ENCODE measurements at places on chromosomes 3 and 15. TPM values are rescaled to one million over a fixed set of nuclear protein-coding genes. Genes with fewer than 3 reads are reported as not detected.

DNA sequence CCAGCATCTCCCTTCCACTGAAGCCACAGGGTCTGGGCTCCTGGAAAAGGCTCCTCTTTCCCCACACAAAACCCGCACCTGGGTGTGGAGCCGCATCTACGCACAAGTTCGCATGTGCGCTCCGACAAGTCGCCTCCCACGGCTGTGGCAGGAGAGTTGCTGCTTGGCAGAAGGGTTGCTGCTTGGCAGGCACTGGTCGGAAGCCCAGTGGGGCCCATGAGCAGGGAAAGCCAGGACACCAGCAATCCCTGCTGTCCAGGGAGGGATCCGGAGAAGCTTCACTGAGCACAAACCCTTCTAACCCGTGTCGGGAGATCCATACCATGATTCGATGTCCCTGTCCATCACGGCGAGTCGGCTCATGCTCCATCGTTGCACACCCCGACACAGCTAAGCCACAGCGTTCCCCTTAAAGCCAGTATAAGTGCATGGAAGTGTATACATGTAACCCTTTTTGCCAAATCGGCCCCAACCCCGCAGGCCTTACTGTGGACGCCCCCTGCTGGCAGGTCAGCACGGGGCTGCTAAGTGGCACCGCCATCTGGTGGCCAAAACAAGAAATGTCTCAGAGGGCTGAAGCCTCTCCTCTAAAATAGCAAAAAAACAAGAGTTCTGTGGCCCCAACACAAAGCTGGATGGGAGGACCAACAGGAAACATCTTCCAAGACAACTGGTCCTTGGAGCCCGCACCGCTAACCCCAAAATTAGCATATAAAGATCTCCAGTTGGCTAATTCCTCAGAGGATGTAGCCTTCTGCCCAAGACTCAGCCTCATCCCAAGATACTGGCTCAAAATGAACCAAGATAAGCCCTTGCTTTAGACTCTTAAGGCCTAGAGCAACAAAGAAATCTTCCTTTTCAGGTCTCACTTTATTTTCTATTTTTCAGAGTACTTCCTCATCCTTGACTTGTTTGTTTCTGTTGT is 8.3 kb downstream of the ANKRD63 start:
- no peak overlapping the region for H3K27ac ChIP-seq
- peak; percentile 74 for DNase-seq
- no peaks in the 10 kb centered on the region for H3K36me3 ChIP-seq
- no peak overlapping the region for H3K4me3 ChIP-seq

DNA sequence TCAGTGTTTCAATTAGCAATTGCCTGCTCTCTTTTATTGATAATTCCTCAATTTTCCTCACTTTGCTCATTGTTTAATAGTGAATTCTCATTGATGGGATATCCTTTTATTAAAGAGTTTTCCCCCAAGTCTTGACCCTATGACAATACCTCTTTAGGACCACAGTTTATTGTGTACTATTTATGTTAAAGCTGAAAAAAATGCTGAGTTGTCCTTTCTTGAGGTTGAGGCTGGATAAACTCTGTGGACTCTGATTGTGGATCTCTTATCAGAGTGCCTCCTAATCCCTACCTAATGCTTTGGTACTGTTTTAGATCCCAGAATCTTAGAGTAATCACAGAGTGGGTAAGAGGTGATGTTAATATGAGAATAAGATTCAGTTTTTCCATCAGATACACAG is 416.3 kb upstream of the GBE1 start:
- no peak for DNase-seq
- H3K27me3 ChIP-seq, result no peaks in the 10 kb centered on the region
- no peak overlapping the region for H3K27ac ChIP-seq
- no peaks in the 10 kb centered on the region for H3K36me3 ChIP-seq

- H3K36me3 ChIP-seq, result no peaks in the 10 kb centered on the region
- H3K27me3 ChIP-seq, result no peaks in the 10 kb centered on the region
- no peak overlapping the region for H3K4me3 ChIP-seq
- no peak overlapping the region for H3K27ac ChIP-seq
Observed at GRCh38 chr15:99631255-99631654, 65.5 kb downstream of the MEF2A start.

DNA sequence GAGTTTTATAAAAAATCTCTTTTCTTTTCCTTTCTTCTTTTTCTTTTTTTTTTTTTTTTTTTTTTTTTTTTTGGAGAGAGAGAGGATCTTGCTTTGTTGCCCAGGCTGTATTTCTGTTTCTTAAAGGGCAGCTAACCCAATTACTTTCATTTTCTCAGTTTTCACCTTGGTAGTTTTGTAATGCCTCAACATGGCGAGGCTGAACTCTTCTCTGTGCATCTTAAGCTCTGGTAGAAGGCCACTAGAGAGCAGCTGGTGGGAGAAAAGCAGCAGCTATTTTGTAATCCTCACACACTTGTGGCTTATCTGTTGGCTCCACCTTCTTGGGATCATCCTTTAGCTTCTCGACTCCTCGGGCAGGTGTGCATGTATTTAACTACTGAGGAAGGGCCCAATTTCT is 152.2 kb upstream of the MEIS2 start:
- H3K36me3 ChIP-seq, result no peaks in the 10 kb centered on the region
- DNase-seq, result no peak
- no peak overlapping the region for H3K27ac ChIP-seq
- no peaks in the 10 kb centered on the region for H3K27me3 ChIP-seq
- H3K4me1 ChIP-seq, result peaks cover 5% of the 10 kb centered on the region

DNA sequence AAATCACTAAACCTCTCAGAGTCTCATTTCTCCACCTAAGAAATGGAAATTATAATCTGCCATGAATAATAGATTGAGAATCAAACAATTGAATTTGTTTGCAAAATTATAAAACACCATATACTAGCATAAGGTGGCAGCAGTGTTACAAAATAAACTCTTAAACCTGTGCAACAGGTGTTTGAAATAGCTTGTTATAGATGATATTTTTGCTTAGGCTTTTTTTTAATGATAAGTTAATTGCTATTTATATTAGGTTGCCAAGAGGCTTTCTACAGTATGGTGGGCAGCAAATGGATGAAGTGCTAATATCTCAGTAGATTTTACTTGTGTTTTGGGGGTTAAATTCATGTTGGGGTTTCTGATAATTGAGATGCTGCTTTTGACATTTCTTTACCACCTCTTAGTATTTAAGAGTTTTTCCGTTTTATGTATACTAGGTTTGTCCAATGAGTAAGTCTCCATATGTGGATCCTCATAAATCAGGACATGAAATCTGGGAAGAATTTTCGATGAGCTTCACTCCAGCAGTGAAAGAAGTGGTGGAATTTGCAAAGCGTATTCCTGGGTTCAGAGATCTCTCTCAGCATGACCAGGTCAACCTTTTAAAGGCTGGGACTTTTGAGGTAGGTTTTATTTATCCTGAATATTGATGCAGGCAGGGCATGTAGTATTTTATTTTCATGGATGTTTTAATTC is 19.6 kb downstream of the NR1D2 start:
- H3K27me3 ChIP-seq, result no peaks in the 10 kb centered on the region
- no peak for DNase-seq
- H3K4me1 ChIP-seq, result no peaks in the 10 kb centered on the region
- peaks cover 2% of the 10 kb centered on the region for H3K36me3 ChIP-seq

GRCh38 chr15:66098022-66098363 is 155.6 kb downstream of the MEGF11 start:
- no peak for DNase-seq
- H3K27me3 ChIP-seq, result no peaks in the 10 kb centered on the region
- H3K4me1 ChIP-seq, result no peaks in the 10 kb centered on the region
- no peak overlapping the region for H3K4me3 ChIP-seq
- H3K27ac ChIP-seq, result no peak overlapping the region

GRCh38 chr15:63870487-63871209 is 36.9 kb upstream of the HERC1 start:
- no peak overlapping the region for H3K27ac ChIP-seq
- no peaks in the 10 kb centered on the region for H3K36me3 ChIP-seq
- peaks cover 16% of the 10 kb centered on the region for H3K4me1 ChIP-seq
- no peak overlapping the region for H3K4me3 ChIP-seq
- peak; percentile 74 for DNase-seq
- no peaks in the 10 kb centered on the region for H3K27me3 ChIP-seq

DNA sequence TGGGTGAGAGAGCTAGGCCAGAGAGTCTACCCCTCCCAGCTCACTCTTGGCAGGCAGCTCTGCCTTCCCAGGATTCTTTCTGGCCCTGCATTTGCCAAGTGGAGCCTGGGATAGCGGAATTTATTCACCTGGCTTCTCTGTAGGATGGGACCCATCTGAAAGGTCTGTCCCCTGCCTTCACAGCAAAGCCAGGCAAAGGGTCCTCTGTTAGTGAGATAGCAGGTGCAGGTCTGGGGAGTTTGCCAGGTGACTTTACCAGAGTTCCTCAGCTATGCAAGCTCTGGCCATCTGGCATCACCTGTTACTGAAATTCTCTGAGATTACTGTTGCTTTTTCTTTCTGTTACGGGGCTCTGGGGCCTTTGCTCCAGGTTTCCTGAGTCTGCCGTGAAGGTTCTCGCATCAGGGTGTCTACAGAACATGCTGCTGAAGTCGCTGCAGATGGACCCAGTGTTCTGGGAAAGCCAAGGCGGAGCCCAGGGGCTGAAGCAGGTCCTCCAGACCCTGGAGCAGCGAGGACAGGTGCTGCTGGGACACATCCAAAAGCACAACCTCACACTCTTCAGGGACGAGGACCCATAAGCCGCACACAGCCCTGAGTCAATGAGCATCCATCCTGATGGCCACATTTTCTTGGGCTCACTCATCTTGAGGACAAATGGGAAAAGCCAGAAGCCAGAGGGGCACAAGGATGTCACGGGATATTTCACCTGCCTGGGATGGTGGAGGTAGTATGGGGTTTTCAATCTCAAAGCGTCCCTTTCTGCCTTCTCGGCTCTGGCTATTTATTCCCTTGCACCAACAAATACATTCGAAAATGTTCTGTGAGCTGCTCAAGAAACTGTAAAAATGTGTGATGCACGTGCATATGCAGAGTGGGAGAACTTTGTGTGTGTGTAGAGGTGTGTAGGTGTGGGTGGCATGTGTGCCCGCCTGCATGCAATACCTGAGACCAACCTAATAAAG is 49.8 kb downstream of the POMGNT2 start:
- H3K27ac ChIP-seq, result no peak overlapping the region
- H3K27me3 ChIP-seq, result 0 out of 2 replicates have a peak, but pooled peaks cover 1% of the 10 kb centered on the region
- H3K4me1 ChIP-seq, result no peaks in the 10 kb centered on the region
- H3K4me3 ChIP-seq, result no peak overlapping the region

DNA sequence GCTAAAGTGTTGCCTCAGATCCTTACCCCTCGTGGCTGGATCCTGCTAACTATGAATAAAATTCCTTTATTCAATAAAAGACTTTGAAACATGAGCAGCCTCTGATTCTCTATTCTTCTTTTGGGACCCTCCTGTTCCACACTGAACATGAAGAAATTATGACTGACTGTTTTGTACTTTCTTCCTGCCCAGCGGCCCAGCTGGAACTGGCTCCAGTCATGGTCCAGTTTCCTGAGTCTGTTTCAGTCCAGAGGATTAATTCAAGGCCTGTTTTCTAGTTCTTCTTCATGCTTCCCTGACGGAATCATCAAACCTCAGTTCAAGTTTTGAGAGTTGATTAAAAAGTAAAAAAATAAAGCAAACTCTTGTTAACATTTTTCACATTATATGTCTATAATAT is 52.6 kb upstream of the CP start:
- DNase-seq, result no peak
- H3K4me1 ChIP-seq, result peaks cover 12% of the 10 kb centered on the region
- H3K36me3 ChIP-seq, result no peaks in the 10 kb centered on the region
- no peak overlapping the region for H3K27ac ChIP-seq
- no peaks in the 10 kb centered on the region for H3K27me3 ChIP-seq
- H3K4me3 ChIP-seq, result no peak overlapping the region

GRCh38 chr15:76840830-76841460 is 64.2 kb downstream of the SCAPER start:
- H3K27ac ChIP-seq, result no peak overlapping the region
- H3K4me3 ChIP-seq, result no peak overlapping the region
- peak; percentile 11 for DNase-seq
- H3K27me3 ChIP-seq, result no peaks in the 10 kb centered on the region
- no peaks in the 10 kb centered on the region for H3K4me1 ChIP-seq
- H3K36me3 ChIP-seq, result no peaks in the 10 kb centered on the region

DNA sequence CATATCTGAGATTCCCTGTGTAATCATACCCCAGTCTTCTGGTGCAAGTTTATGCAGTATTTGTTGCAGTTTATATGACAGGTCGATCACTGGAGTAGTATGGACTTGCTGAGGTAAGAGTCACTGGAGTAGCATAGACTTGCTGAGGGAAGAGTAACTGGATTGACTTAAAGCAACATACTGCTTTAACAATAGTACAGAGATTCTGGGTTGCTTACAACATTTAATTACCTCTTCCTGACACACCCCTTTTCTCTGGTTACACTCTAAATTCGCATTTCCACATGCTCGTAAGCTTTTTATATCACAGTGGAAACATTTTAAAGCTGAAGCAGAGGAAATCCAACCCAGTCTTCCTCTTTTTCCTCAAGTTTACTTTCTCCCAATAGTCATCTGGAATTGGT is 11.8 kb downstream of the AAGAB start:
- no peaks in the 10 kb centered on the region for H3K36me3 ChIP-seq
- no peak overlapping the region for H3K27ac ChIP-seq
- H3K4me3 ChIP-seq, result no peak overlapping the region
- H3K27me3 ChIP-seq, result no peaks in the 10 kb centered on the region
- DNase-seq, result no peak

DNA sequence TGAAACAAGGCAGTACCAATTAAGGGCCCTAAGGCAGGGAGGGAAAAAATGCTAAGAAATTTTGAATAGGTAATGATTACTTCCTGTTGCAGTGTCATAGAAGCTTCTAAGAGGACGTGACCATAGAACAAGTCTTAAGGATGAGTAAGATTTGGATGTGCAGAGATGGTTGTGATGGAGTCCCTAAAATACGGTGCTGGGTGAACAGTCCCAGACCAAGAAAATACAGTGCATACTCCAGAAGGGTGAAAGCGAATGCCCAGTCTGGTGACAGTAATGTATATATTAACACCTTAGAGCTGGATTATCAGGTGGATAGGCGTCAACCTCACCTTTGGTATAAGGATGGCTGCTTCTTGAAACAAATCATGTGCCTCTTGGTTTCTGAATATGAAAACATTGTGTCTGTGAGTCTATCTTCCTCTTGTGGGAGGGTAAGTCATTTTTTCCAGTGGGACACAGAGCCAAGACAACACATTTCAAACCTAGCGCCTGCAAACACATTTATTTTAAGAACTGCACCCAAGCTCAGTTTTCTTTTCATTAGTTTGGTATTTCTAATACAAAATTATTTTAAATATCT is 101.2 kb upstream of the TP63 start:
- no peak overlapping the region for H3K4me3 ChIP-seq
- H3K27me3 ChIP-seq, result no peaks in the 10 kb centered on the region
- no peak for DNase-seq

The XCR1 gene
- total RNA-seq, result not detected

The GRK7 gene
- total RNA-seq, result not detected

The CD200 gene
- total RNA-seq, result 0.45 TPM

The AGBL1 gene
- total RNA-seq, result not detected

The PLA2G4D gene
- total RNA-seq, result not detected

The HEMK1 gene
- 12.6 TPM for total RNA-seq

The CPEB1 gene
- total RNA-seq, result 0.82 TPM

The ACOX2 gene
- total RNA-seq, result 9.5 TPM
